ENCODE measurements at places on chromosomes 6 and 20. TPM values are rescaled to one million over a fixed set of nuclear protein-coding genes. Genes with fewer than 3 reads are reported as not detected.

DNA sequence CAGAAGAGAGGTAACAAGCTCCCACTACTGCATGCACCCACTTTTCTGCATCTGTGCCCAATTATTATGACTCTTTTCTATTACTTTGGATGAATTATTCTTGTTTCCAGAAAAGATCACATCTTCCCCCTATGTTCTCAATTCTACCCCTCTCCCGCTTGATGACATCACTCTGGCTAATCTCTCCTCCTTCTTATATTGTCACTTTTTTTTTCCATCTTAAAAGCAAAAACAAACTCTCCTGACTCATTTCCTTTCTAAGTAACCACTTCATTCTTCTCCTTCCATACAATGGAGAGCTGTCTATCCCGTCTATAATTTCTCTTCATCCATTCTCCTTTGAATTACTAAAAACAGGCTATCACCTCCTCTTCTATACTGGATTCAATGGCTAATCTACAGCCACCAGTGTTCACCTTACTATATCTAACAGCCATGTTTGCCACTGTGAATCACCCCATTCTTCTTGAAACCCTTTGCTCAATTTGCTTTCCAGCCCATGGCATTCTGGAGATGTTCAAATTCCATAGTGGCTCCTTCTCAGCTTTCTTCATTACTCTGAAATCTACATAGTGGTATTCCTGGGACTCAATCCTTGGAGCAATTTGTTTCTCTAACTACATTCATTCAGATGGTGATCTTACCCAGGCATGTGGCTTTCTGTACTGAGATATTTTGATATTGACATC lies 378.4 kb downstream of the ARHGAP18 start:
- DNase-seq, result peak; percentile 21

DNA sequence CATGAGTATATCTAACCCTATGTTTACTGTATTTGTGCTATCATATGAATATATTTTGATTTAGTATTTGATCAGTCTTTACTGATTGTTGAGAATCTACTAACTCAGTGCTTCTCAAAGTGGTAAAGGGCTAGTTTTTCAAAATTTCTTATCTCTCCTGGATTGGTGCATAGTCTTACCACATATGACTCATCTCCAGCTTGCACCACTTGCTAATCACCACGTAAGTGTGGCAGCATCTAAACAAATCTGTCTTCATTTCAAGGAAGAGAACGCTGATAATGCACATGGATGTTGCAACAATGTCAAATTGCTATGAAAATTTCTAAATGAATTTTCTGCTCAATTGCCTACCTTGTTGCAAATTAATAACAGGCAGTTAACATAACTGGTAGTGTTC lies 299.5 kb downstream of the PAX1 start:
- DNase-seq, result no peak

DNA sequence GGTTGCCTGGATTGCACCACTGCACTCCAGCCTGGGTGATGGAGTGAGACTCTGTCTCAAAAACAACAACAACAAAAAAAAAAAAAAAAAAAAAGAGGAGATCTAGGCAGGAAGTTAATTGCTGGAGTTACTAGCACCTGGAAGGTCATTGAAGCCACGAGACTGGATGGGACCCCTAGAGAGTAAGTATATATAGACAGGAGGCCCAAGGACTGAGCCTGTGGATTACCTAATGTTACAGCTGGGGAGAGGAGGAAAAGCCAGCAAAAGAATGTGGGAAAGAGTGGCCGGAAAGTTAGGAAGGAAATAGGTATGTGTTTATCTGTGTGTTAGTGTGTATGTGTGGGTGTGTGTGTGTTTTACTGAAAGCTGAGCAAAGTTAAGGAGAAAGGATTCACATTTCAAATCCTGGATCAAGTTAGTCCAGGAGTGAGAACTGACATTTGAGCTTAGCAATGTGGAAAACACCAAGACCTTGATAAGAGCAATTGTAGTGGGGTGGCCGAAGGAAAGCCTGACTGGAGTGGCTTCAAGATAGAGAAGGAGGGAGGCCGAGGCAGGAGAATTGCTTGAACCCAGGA lies 38.4 kb downstream of the ANKRD6 start:
- DNase-seq, result no peak

- peak; percentile 2 for DNase-seq
Measured at GRCh38 chr6:2132416-2132815, 113.0 kb downstream of the GMDS start.

GRCh38 chr6:95243053-95243452 lies 334.3 kb upstream of the MANEA start:
- DNase-seq, result no peak

DNA sequence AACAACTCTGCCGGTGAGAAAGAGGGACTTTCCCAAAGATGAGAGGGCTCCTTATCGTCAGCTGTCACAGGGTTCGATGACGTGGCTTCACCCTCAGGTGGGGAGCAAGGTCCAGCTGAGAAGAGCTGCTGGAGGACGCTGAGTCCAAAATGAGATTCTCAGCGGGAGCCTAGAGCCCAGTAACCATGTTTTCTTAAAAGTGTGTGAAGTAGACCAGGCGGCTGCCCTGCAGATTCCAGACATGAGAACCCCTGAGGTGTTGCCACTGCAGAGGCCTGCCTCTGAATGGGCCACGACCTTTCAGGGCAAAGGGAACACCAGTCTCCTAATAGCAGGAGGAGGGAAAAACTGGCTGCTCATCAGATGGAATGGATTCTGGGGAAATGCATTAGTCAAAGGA lies 375.1 kb downstream of the BTBD9 start:
- no peak for DNase-seq

DNA sequence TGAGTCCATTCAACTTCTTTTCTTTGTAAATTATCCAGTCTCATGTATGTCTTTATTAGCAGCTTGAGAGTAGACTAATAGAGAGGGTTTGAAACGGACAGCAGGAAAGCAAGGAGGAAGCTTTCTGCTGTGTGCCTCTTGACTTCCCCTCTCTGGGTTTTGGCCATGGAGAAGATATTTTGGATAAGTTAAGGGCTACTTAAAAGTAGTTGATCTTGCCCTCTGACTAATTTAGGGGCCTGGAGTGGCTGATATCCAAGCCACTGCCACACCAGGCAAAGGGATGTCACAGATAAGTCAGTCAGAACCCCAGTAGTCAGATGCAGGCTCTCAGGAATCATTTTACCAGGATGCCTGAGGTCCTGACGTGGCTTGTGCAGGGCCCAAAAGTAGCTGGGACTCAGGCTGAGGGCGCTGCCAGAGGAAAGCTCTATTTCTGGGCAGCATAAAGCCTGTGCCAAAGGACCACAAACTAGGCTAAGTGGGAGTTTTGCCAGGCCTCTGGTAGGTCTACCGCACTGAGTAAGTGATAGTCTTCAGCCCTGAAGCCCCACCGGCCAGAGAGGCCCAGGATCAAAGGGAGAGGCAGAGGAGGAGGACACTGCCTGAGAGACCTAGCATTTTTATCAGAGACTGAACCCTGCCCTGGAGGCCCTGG lies 41.6 kb upstream of the IYD start:
- no peak for DNase-seq

GRCh38 chr20:38063911-38064530 lies 30.5 kb downstream of the RPRD1B start:
- no peak for DNase-seq

- no peak for DNase-seq
Measured at GRCh38 chr6:40640599-40641227, 53.5 kb upstream of the LRFN2 start.

- DNase-seq, result no peak
Measured at GRCh38 chr6:85017352-85017751, 253.0 kb upstream of the TBX18 start.

DNA sequence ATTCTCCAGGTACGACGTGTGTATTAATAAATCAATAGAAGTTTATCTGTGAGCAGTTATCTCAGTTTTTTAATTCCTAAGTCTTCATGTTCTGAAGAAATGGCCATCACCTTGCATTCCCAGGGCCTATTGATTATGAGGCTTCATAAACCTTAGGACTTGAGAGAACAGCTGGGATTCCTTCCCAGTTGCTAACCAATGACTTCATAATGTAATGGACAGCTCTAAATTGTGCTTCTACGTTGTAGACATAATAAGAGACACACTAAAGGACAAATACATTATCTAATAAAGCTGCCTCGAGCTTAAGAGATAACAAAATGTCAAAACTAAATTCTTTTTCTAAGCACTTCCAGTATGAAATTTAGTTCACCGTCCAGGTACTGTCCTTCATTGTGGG lies 30.6 kb downstream of the TSHZ2 start:
- no peak for DNase-seq

DNA sequence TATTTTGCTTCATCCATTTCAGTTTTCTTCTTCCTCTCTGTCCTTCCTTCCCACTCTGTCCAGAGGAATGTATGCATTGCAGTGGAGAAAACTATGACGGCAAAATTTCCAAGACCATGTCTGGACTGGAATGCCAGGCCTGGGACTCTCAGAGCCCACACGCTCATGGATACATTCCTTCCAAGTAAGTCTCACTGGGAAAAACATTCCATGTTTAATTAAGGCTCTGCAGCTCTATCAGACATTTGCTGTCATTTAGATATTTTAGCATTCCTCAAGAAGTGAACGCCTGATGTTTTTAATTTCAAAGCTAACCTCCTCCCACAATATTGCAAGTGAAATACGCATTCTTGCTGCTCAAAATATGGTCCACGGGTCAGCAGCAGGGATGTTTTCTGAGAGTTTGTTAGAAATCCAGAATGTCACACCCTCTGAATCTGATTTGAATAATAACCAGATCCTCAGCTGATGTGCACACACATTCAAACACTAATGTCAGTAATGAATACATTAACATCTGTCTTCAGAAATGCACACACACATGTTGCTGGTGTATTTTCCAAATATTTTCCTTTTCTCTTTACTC lies 12.8 kb downstream of the PLG start:
- peak; percentile 14 for DNase-seq

GRCh38 chr6:25578538-25578937 lies 73.5 kb upstream of the SCGN start:
- DNase-seq, result no peak

DNA sequence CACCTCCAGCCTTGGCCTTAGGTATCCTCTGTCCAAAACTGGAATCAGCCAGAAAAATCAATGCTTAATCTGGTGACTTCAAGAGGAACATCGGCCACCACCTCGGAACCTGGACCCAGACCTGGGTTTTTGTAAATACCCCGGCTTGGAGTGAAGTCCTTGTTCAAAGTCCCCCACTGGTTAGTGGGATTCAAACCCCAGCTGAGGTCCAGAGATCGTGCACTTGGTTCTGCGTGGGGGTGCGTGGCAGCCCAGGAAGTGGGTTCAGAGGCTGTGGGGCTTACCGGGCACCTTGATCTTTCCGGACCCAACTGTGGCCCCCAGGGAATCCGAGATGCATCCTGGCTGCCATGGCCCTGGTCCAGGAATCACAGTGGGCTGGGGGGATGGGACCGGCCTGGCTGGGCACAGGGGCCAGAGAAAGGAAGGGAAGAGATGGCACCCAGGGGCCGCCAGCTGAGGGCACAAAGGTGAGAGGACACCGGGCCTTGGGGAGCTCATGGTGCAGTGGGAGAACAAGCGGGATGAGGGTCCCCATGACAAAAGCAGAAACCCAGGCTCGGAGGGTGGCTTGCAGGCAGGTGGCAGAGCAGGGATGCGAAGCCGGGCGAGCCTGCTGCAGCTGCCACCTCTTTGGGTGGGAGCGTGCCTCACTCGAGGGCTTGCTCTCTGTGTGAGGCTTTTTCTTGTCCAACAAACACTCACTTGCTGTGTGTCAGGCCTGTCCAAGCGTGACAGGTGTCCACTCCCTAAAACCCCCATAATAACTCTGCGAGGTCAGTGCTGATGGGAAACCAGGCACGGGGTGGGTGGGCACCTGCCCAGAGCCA lies 27.7 kb downstream of the ZBP1 start:
- DNase-seq, result no peak

- no peak for DNase-seq
Measured at GRCh38 chr6:78916411-78916810, 49.1 kb downstream of the IRAK1BP1 start.

GRCh38 chr6:21241231-21242130 lies 352.1 kb upstream of the SOX4 start:
- no peak for DNase-seq

GRCh38 chr6:152379423-152379822 lies 257.7 kb downstream of the SYNE1 start:
- DNase-seq, result no peak

- DNase-seq, result peak; percentile 75
Measured at GRCh38 chr20:57048027-57048869, 218.2 kb downstream of the BMP7 start.

- no peak for DNase-seq
Measured at GRCh38 chr20:31809661-31810060, 9.5 kb upstream of the MYLK2 start.

DNA sequence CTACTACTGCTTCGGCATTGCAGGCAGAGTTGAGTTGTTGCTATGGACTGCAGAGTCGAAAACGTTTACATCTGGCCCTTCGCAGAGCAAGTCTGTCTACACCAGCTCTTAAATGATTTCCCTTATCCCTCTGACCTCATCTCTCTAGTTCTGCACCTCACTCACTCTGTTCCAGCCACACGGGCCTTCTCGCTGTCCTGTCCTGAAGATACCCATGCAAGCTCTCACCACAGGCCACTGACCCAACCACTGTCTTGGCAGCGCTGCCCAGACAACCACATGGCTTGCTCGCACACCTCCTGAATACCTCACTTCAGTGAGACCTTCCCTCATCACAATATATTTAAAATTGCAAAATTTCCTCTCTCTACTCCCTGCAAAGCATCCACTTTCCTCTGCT lies 31.4 kb downstream of the B4GALT5 start:
- DNase-seq, result no peak

DNA sequence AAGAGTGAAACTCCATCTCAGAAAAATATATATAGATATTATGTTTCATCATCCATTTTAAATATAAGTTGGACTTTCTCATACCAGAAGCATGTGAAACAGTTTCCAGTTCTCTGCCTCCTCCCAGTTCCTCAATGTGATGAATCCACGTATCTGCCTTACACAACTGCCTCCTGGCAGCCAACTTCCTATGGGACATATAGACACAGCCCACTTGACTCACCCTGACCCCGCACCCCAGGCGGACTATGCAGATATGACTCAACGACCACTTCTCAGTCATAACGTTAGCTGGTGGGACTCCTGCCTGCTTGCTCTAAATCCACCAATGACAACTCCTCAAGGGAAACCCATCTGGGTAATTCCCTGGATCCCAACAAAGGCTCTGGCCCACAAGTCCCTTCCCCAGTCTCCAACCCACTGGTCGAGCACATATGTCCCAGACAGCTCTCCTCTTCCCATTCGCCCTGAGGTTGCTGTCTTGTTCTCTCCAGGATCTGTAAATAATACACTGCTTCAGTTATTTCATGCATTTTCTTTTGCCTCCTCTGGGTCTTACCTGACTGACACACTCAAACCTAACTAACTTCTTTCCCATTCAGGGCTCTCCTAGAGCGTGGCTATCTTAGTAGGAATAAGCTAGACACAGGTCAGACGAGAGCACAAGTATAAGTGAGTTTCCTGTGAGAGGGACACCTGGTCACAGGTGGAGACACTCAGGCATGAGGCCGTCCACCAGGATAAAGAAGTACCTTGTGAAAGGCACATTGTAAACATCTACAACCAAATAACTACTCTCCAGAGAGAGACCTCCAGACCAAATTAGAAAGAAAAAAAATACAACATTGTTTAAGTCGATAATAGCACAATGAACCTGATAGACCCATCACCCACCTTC lies 548.5 kb downstream of the CD83 start:
- DNase-seq, result peak; percentile 91

ADGB gene
- not detected for total RNA-seq

PTPN1 gene
- 27.1 TPM for total RNA-seq

PHACTR1 gene
- 0.43 TPM for total RNA-seq

TFAP2C gene
- total RNA-seq, result 18.1 TPM

LY6G6F gene
- total RNA-seq, result not detected

HLA-DMA gene
- total RNA-seq, result 1.9 TPM

FLRT3 gene
- 2.6 TPM for total RNA-seq

AIF1 gene
- total RNA-seq, result not detected

MYBL2 gene
- 11.7 TPM for total RNA-seq

ZC2HC1B gene
- total RNA-seq, result not detected

ELOVL2 gene
- 1.6 TPM for total RNA-seq

HRH3 gene
- not detected for total RNA-seq

ACSS2 gene
- total RNA-seq, result 102 TPM
